ENCODE measurements at places on chromosomes 7 and 10. TPM values are rescaled to one million over a fixed set of nuclear protein-coding genes. Genes with fewer than 3 reads are reported as not detected.

DNA sequence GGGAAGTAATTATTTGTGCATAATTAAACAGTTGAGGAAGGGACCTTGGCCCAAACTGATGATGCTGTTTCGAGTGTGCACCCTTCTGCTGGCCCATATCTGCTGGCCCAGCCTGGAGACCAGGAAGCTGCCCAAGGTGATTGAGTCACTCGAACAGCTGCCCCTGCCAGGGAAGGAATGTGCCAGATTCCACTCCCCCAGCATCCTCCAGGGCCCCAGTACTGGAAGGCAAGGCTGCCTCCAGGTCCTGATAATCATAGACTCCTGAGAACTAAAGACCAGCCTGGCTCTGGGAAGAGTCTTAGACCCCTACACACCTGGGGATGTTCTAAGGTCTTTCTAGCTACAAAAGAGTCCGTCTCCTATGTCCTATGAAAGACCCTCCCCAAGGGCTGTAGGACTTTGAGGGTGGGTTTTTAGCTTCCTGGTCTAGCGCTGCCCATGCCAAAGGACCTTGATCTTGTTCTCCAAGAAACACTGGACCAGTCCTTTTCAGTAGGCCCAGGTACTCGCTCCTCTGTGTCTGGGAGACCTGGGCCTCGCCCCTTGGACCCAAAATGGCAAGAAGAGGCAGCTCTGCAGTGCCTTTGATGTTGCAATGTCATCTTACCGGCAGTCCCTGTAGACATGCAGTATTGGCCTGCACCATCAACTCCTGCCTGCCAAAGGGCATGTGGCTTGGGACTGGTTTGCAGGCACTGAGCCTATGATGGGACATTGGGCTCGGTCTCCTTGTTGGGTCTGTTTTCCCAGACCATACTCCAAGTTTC, 103.2 kb upstream of the GPR26 start:
- DNase-seq: no peak

GRCh38 chr10:112213098-112213823, 29.7 kb upstream of the GPAM start:
- DNase-seq: no peak

GRCh38 chr10:44899450-44900080, 11.6 kb upstream of the TMEM72 start:
- DNase-seq: no peak

DNA sequence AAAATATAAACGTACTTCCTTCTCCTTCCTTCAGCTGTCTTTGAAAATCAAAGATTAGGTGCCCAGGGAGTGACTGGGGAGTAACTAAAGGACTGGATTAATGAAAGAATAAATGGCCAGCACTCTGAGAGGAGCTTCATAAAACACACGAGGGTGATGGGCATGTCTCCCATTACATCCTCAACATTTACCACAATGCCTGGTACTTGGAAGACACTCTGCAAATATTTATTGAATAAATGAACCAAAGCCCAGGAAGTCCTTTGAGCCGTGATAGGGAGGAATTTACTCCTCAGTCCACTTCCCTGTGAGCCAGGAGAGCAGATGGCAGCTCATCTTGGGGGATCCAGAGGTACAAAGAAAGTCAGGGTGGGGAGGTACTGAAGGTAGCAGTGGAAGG, 96.3 kb downstream of the RAB11FIP2 start:
- DNase-seq: no peak

DNA sequence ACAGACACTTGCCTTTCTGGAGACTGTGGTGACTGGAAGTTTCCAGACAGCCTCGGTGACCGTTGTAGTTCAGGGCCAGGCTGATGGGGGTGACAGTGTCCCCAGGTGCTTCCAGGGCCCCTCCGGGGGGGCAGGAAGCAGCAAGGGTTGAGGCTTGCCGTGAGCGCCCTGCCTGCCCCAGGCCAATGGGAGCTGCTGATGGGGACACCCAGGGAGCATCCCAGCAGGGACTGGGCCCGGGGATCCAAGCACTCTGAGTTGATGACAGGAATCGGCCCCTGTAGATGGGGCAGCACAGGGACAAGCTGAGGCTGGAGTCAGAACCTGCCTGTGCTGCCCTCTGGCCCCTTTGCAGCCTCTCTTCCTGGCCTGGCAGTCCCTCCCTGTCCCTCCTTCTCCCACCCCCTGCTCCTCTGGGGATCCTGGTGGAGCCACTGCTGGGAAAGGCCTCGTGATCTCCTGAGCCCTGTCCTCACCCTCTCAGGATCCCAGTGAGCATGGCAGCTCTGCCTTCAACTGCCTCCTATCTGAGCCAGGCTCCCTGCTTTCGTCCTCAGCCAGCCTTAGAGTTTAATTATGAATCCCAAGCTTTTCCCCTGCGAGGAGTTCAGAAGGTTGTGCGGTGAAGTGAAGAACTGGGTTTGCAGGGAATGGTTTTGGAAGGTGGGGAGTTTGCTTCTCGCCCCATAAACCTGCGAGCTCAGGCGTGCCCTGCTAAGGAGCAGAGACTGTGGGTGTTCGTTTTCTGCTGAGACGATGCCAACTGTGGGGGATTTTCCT, 84.7 kb downstream of the ADCY1 start:
- no peak for DNase-seq

ELN gene
- not detected for total RNA-seq

PNLIPRP2 gene
- not detected for total RNA-seq
